ENCODE measurements at places on chromosomes 12 and 14.

GRCh38 chr12:54017027-54017788, 8.4 kb downstream of the HOXC8 start:
- DNase-seq: peak; percentile 85

DNA sequence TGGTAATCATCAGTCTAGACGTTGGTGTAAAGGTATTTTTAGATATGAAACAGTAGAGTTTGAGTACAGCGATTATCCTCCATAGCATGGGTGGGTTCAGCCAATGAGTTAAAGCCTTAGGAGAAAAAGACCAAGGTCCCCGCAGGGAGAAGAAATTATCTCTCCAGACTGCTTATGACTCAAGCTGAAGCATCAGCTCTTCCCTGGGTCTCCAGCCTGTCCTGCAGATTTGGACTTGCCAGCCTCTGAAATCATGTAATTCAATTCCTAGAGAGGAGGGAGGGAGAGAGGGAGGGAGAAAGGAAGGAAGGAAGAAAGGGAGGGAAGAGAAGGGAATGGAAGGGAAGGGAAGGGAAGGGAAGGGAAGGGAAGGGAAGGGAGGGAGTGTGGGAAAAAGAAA, 12.0 kb upstream of the DTX1 start:
- no peak for DNase-seq

DNA sequence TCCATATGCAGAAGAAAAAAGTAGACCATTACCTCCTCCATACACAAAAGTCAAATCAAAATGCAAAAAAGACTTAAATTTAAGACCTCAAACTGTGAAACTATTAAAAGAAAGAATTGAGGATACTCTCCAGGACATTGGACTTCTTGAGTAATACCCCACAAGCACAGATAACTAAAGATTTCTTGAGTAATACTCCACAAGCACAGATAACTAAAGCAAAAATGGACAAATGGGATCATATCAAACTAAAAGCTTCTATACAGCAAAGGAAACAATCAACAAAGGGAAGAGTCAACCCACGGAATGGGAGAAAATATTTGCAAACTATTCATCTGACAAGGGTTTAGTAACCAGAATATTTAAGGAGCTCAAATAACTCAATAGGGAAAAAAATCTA, 427.9 kb downstream of the CCDC91 start:
- no peak for DNase-seq

GRCh38 chr12:120209851-120210250, 8.9 kb upstream of the RPLP0 start:
- DNase-seq: no peak

DNA sequence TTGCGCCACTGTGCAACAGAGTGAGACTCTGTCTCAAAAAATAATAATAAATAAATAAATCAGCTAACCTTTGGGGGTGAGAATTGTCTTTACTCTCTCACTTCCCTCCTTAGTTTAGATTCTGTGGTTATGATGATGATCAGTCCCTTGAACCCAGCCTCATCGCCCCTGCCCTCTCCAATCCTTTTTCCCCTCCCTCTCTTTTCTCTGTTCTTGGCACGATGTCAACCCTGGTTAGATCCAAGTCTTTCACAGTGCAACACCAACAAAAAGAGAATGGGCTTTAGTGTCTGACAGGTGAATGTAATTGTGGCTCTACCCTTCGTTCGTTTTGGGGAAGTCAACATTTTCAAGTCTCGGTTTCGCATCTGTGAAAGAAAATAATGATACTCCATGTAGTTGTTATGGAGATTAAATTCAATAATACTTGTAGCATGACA, 59.0 kb downstream of the NTN4 start:
- DNase-seq: no peak

DNA sequence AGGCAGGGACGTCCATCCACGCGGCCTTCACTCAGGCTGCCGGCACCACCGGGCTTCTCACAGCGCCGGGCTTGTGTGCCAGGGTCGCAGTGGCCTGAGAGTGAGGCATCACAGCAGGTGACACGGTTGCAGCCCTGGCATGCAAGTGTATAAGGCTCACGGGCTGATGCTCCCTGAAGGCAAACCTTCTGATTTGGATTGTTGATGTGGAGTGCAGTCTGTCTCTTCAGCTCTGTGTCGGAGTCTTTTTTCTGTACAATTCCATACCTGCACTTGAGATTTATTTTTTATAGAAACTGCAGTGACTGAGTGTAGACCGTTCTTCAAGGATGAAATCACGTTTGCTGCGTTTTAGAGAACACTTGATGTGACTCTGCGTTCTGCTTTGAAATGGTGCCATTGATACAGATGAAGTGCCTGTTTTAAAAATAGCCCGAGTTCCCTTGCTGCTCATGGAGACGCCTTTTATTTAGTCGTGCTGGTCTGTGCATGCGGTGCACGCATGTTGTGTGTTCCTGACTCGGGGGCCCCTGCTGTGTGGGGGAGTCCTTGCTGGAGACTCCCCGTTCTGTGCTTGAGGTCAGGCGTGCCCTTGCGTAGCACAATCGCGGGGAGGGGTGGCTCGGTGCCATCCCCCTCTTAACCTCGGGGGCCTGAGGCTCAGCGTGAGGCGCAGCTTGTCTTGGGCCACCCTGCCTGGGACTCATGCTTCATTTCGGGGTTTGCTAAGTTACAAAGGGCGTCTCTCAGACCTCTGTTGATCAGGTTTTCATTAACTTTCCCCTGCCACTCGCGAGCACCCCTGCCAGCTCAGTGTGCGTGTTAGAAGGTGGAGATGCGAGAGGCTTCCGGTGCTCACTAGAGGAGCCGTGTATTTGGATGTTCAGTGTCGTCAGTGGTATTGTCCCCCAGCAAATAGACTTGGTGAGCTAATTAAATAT, 21.6 kb upstream of the AMN start:
- DNase-seq: no peak

DNA sequence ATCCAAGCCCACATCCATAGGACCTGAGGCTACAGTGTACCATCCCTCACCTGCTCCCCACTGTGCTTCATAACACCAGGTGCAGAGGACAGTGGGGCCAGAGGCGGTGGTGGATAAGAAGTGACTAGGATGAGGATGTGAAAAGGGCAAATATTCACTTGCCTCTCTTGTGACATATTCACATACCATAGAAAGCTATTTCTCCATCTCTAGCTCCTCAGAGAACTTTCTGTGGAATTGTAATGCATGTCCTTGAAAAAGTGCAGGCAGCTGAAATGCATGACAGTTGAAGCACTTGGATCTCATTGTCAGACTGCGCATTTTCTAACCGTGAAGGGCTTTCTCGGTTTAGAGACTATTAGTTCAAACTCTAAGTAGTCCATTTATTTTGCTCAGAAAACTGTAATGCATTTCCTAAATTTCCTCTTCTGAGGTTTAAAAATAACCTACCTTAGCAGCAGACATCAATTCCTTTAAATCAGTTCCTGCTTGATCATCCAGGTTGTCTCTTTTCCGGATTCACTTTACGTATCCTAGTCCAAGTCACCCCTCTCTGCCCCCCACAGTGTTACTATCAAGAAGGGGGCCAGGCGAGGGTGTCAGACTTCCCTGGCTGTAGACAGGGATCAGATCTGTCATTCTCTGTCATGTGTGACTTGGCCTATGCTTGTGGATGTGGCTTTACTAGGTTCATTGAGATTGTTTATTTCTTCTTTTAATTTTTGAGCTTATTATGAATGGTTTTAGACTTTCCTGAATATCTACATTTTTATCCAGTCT, 984.0 kb upstream of the TMEM132C start:
- no peak for DNase-seq

Measured in ACHN (cell line).